ENCODE measurements at places on chromosomes 5 and 9. TPM values are rescaled to one million over a fixed set of nuclear protein-coding genes. Genes with fewer than 3 reads are reported as not detected.

The ENDOG gene
- 16.6 TPM for total RNA-seq

GRCh38 chr9:107137495-107138202 lies 145.4 kb upstream of the RAD23B start:
- no peak for DNase-seq

DNA sequence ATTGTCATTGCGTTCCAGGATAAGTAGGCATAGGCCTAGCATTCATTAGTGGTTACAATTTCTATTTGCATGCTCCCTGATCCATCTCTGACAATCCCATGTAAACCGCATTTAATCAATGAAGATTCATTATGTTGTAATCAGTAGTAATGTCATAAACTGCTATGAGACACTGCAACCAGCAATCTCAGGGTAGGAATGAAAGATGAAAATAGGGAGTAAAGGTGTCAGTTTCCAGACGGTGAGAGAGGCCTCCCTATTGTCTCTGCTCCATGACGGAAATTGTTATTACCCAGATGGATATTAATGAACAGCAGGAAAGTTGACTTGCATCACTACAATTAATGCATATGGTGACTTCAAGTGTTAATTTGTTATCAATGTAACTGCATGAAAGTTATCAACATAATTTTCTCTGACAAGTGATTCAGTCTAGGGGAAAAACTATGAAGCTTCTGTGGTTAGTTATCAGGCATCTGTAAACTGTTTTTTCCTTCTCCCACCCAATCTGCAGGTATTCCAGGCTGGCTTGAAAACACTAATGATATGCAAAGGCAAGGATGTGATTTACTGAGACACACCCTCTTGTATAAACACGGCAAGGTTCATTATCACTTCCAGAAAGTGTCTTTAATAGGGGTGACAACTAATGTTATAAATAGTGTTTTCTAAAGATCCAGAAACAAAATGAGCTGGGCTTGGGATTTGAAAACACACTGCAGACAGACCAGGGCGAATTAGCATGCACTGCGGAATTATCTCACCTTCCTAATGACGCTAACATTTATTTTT lies 73.5 kb downstream of the ZNF622 start:
- no peak for DNase-seq

GRCh38 chr9:106981396-106982287 lies 118.7 kb downstream of the ZNF462 start:
- no peak for DNase-seq

- no peak for DNase-seq
Observed at GRCh38 chr5:14177634-14178033, 34.5 kb downstream of the TRIO start.
